ENCODE measurements at places on chromosomes 6 and 20.
A peak's percentile ranks its signal among the peaks of the same experiment; 100 is the strongest.

GRCh38 chr6:38236631-38237030, 403.1 kb downstream of the BTBD9 start:
- DNase-seq = no peak

GRCh38 chr20:21074605-21075336, 31.4 kb downstream of the LINC00237 start:
- DNase-seq = no peak

GRCh38 chr6:89927791-89928550, 33.7 kb downstream of the GJA10 start:
- no peak for DNase-seq

DNA sequence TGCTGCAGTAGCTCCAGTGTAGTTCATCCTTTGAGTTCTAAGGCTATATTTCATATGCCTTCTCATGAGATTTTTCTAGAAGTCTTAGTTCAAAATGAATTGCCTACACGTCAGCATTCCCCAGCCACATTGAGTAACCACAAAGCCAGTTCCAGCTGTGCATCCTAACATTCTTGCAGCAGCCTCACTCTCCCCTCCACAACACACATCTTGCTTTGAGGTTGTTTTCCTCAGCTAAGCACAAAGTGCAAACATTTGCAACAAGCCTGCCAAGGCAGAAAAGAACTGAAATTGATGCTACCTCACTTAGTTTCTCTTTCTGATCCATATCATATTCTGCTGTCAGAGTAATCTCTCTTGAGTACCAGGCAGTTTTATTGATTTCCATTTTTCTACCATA, 160.7 kb upstream of the KCNQ5 start:
- DNase-seq = no peak

DNA sequence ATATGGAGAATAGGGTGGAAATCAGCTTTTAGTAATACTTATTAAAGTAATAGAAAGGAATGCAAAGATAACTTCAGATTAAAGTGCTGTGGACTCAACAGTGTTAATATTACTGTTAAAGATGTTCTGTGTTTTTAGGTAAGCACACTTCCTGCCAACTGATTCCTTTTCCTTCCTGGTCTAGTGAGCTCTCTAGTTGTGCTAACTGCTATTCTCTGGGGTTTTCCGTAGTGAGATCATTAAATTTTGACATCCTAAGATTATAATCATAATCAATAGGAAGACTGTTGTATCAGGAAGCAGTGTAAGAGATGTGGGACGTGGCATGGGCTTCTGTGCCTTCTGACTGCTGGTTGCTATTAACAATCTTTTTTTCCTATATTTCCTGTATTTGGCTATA, 1.2 kb upstream of the TMEM217 start:
- no peak for DNase-seq

- no peak for DNase-seq
Observed at GRCh38 chr6:115060581-115060980, 717.8 kb upstream of the HS3ST5 start.

GRCh38 chr6:1327630-1328029, 15.7 kb downstream of the FOXQ1 start:
- no peak for DNase-seq

GRCh38 chr6:26269531-26270485, 95.2 kb upstream of the BTN3A2 start:
- DNase-seq = no peak

- no peak for DNase-seq
Observed at GRCh38 chr20:31684153-31685015, 38.3 kb downstream of the BCL2L1 start.

- DNase-seq = no peak
Observed at GRCh38 chr6:68026483-68026882, 608.6 kb upstream of the ADGRB3 start.

DNA sequence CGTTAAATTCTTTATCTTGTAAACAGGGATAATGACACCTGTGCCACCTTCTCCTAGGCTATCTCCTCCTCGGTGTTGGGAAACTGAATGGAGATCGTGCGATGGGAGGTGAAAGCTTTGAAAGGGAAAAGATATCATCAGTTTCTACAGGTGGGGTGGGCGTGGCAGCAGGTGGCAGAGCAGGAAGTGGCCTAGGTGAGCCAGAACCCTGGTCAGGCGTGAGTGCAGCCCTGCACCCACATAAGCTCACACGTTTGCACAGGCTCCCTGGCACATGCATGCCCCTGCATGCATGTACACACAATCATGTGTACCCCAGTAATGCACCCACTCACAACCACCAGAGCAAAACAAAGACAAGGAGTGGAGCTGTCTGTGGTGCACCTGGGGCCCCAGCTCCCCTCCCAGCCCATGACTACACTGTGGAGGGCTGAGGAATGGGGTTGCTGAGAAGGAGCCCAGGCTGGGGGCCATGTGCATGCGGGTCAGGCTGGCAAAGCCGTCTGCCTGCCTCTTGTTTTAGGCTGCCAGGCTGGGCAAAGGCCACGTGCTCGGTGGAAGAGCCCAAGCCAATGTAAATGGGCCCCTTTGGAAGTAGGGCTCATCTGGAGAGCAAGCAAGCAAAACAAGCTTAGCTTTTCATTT, 61.5 kb downstream of the TFAP2C start:
- DNase-seq = no peak

- DNase-seq = no peak
Observed at GRCh38 chr6:105569706-105570105, 166.8 kb upstream of the PREP start.

DNA sequence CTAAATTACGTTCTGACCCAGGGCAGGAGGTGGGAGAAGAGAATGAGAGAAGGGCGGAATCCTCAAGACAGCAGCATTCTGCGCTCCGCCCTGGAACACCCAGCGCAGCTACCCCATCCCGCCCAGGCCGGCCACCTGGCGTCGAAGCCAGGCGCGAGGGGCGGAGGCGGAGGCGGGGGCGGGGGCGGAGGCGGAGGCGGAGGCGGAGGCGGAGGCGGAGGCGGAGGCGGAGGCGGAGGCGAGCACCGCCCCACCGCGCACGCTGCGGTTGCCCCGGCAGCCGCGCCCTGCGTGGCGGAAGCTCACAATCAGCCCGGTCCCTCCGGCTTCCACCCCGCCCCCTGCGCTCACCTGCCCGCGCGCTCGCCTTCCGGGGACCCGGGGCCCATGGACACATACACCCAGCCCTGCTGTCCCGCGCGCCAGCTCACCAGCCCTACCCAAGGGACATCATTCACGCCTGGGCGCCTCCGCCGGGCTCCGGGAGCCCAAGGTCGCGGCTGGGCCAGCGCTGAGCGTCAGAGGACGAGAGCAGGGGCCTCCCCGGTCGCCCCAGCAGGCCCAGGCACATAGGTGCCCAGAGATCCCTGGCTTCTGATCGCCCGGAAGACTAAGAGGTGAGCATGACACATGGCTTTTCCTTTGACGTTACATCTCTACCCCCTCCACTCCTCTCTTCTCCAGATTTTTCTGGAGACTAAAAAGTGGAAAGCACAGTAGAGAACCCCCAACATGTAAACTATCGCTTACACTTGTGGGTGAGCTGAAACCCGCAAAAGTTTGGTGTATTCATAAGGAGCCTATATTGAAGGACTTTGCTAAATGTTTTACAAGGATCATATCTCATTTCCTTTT, at the start of gene ANKEF1:
TSS of gene ANKEF1 (plus strand) at position 271 of the 855 bp plus-strand sequence. CDS start 3,315 bp downstream, outside the sequence.
- DNase-seq = peak; percentile 78

- DNase-seq = no peak
Observed at GRCh38 chr6:14180609-14181008, 63.0 kb downstream of the CD83 start.

DNA sequence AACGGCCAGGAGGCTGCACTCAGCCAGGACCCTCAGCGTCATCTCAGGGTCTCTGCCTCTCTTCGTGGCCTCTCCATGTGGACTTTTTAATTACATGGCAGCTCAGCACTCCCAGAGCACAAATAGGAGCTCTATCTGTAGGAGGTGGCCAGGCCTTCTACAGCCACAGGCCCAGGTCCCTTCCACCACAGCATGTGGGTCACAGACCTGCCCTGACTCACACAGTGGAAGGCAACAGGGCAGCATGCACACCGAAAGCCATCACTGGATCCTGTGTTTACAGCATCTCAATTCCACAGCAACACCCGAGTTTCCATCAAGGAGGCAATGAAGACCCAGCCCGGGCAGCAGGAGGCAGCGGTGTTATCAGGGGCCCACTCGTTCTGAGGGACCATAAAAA, 65.8 kb upstream of the CD93 start:
- DNase-seq = no peak

DNA sequence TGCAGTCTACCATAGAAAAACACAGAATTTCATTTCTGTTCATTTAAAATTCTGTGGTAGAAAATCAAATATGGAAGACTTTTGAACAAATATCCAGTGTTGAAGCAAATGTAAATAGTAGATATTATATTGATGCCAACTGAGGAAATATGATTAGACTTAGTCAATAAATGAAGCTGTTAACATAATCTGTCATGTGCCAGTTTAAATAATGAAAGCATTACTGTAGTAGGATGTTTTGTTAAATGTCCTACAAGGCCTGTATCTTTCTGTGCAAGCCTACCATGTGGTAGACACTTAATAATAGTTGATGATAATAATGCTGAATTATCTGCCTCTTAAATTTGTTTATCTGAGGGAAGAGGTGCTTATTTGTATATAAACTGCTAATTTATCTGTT, 55.9 kb downstream of the CBFA2T2 start:
- DNase-seq = no peak

GRCh38 chr6:170345662-170346061, 39.1 kb downstream of the FAM120B start:
- DNase-seq = no peak

DNA sequence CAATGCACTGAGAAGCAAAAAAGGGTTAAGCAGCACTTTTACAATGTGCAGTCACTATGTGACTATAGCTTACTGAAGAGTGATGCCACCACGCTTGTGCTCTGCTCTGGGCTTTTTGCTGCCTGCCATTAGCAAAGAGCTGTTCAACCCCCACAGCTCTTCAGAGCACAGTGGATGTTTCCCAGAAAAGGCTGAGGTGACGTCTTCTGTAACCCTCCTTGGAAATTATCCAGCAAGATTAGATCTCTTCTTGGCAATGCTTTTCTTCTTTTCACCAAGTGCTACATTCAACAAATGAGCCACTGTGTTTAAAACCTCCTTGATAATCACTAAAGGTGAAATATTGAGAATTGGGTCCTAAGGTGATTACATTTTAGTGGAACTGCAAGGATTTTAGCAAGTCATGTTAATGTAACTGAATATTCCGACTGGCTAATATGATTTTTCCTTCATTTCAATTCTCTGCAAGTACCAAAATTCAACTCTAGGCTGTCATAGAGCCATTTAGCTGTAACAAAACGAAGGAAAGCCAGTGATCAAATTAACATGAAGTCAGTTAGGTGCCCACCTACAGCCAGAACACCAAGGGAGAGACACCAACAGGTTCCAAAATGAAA, 34.9 kb downstream of the ELOVL5 start:
- no peak for DNase-seq

DNA sequence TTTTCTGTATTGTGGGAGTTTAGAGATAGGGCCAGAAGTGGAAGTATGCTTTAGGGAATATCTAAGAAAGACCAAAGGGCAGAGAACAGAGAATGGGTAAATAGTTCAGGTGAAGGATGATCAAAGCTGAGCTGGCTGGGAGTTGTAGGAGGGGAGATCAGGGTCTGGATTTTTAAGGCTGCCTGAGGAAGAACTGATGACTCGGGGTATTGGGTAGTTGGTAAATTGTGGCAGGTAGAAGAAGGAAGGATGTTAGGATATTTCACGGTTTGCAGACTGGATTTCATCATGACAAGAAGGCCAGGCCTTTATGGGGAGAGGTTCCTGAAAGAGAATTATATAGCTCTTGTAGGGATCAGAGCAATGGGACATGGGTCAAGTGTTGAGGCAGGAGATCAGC, 492.9 kb downstream of the UTRN start:
- DNase-seq = no peak

- no peak for DNase-seq
Observed at GRCh38 chr6:6312901-6313441, 7.5 kb downstream of the F13A1 start.

GRCh38 chr6:168703990-168704389, 263.0 kb downstream of the SMOC2 start:
- no peak for DNase-seq

DNA sequence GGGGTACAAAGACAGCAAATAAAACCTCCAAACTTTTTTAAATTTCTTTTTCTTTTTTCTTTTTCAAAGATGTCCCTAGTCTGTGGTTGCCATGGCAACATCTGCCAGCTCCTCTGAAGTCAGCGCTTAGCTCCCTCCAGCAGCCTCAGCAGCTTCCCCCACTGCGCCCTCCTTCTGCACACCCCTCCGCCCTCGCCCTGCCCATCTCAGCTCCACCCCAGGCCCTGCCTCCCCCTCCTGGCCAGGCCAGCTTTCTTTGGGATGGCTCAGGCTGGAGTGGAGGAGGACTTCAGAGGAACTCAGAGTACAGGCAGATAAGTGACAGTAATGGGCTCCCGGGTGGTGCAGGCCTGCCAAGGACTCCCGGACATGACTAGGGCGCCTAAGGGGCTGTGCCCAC, 104.6 kb downstream of the LRFN2 start:
- DNase-seq = no peak

- no peak for DNase-seq
Observed at GRCh38 chr6:169943241-169944060, 192.0 kb downstream of the ERMARD start.

- DNase-seq = no peak
Observed at GRCh38 chr6:14147891-14148290, 30.3 kb downstream of the CD83 start.

GRCh38 chr6:27078734-27079357, 168.7 kb upstream of the PRSS16 start:
- DNase-seq = peak; percentile 53

DNA sequence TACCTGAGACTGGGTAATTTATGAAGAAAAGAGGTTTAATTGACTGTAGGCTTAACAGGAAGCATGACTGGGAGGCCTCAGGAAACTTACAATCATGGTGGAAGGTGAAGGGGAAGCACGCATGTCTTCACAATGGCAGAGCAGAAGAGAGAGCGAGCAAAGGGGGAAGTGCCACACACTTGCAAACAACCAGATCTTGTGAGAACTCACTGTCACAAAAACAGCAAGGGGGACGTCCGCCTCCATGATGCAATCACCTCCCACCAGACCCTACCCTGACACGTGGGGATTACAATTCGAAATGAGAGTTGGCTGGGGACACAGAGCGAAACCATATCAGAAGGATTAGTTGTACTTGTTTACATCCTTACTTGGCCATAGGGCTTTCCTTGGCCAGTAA, 49.7 kb downstream of the FIG4 start:
- DNase-seq = no peak

DNA sequence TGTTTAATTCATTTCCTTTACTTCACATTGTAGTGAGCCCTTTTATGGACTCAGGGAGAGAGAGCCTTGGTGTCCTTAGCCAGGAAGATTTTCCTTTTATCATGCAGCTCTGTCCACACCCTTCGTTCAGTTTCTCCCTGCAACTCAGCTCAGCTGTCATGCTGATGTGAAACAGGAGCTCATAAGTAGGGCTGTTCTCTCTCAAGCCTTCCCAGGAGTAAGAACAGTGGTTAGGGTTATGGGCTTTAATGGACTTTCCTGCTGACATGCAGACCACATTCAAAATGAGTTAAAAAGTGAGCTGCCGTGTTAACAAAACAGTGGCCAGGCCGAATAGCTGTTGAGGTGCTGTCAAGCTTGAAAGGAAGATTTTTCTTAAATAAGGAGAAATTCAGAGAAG, 104.1 kb downstream of the BCKDHB start:
- DNase-seq = no peak

All from endothelial cell (in vitro differentiated cells).